Activated effector memory CD4-positive, alpha-beta T cell treated with Interleukin-2 at 50 U/mL for 16 hours (primary cell): ENCODE measurements at places on chromosomes 5 and 9.

- DNase-seq = no peak
Observed at GRCh38 chr9:109411798-109412352, 86.2 kb downstream of the PTPN3 start.

DNA sequence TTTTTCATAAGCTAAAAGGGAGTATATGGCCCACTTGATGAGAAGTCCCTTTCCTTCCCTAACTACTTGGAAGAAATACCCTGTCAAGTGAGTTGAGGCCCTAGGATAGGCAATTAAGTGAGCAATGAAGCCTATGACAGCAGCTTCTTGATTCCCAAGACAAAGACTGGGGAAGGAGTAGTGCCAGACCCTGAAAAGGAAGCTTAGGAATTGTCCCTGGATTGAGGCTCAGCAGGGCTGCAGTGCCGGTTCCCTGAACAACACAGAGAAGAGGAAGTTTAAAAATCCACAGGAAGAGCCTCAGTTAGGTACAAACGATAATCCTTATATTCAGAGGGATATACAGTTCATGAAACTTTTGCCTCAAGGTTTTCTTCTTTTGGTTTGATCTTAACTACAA lies 61.8 kb upstream of the RAD23B start:
- DNase-seq = no peak

DNA sequence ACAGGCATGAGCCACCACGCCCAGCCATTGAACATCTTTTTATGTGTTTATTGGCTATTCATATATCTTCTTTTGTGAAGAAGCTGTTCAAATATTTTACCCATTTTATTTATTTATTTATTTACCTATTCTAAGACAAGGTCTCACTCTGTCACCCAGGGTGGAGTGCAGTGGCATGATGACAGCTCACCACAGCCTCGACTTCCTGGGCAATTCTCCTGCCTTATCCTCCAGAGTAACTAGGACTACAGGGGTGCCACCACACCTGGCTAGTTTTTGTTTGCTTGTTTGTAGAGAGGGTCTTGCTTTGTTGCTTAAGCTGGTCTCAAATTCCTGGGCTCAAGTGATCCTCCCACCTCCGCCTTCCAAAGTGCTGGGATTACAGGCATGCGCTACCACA lies 33.5 kb downstream of the NAIF1 start:
- no peak for DNase-seq

DNA sequence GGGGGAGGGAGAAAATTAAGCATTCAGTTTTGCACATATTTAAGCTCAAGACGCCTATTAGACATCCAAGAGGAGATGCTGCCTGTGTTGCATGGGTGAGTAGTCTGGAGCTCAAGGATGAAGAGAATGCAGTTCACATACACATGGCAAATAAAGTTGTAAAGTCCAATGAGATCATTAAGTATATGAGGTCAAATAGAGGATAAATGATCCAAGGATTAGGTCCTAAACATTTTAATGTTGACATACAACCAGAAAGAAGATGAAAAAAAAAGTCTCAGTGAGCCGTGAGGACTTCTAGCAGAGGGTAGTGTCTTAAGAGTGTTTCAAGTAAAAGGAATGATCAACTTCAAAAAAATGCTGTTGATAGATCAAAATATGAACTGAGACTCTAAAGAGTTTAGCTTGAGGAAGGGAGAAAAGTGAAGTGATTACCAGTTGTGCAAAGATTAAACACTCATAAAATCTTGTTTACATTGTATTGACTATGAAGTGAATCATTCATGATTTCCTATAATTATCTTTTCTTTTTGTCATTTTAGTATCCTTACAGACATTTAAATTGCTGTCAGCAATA lies 251.8 kb downstream of the ZNF608 start:
- DNase-seq = no peak

- DNase-seq = no peak
Observed at GRCh38 chr5:39780347-39780746, 355.6 kb upstream of the DAB2 start.

DNA sequence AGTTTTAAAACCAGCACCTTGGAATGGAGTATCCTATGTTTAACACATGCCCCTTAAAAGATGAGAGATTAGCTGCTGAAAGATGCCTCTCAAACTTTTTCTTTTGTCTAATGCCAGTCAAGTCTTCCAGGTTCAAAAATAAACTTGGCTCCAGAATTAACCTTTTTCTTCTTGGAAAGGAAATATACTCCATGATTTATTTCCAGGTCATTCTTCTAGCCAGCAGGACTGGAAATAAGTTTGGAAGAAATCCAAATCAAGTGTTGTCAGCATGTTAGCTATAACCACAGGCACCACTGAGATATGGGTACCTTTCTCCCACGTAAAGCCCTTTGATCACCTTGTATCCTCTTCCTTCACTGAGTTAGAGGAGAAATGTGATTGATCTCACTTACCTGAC lies 56.1 kb downstream of the NLN start:
- DNase-seq = no peak

DNA sequence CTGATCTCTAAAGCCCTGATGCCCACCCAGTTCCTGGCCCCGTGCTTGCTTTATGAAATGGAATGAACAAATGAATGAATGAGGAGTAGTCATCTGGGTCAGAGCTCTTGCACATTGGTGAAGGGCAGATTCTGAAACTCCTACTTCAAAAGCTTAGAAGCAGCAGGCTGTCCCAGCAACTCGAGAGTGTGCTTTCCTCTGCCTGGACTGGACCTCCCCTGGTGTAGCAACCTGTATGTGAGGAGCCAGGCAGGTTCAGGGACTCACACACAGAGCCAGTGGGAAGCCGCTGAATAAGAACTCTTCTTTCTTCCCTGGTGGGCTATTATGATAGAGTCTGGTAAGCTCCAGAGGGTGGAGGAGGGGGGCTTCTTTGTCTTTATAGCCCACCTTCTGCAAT lies 396.4 kb downstream of the CDK5RAP2 start:
- DNase-seq = no peak

DNA sequence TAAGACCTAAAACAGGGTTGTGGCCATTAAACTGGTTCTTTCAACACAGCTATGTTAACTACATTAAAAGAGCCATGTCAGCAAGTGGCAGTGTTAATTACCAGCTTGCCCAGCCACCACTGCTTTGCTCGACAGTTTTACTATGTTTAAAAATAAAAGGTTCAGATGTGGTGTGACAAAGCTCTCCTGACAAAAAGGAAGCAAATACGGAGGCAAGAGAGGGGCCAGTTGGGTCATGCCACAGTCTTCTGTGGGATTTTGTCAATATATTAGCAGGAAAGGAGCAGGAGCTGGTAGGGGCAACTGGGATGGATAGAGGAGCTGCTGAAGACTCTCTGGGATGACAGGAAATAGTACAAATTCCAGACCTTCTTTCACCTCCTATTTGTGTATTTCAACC lies 113.5 kb upstream of the PCA3 start:
- DNase-seq = no peak

DNA sequence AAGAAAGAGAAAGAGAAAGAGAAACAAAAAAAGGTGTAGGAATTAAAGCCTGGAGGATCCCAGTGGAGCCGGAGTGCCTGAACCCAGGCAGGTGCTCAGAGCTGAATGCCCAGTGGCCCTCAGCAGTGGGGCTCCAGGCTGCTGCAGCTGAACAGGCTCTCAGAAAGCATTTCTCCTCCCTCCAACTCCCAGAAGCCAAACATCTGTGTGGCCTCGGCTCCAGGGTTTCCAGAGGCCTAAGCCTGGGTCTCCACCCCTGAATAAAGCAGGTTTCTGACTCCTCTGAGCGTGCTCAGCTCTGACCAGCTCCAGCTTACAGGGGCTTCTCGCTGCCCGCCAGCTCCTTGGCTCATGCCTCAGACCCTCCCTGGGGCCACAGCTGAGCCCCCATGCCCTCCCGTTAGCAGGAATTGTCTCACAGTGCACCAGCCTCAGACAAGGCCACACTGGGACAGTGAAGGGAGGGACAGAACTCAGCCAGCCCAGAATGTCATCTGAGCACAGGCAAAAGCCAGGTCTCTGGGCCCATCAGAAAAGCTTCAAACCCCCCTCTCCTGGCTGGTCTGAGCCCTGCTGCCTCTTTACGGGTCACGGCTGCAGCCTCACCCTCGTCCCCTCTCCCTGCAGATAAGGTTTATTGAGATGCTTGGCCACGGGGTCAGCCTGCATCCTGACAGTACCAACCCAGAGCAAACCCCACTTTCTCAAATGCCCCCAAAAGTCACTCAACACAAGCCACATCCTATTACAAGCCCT lies 114.4 kb upstream of the PPP1R26 start:
- DNase-seq = no peak

- no peak for DNase-seq
Observed at GRCh38 chr5:65113771-65114170, 345.0 kb downstream of the CWC27 start.

DNA sequence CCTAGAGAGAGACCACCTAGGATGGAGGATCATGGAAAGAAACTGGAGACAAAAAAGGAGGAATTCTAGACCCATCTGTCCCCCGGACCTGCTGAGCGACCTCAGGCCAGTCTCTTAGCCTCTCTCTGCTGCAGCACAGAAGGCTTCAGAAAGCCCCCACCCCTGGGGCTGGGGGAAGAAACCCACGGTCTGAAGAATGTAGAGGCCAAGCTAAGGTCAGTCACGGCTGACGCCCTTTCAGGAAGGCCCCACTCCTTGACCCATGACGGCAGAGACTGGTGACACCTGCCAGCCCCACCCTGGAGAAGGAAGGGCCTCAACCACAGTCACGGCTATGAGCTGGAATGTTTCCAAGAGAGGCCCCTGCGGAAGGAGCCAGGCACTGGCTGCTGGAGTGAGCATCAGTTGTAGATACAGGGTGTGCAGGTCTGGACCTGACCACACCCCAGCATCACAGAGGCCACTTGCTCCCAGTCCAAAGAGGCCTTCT lies 120.5 kb upstream of the BOD1 start:
- no peak for DNase-seq

GRCh38 chr5:64925123-64925522 lies 156.4 kb downstream of the CWC27 start:
- DNase-seq = no peak

DNA sequence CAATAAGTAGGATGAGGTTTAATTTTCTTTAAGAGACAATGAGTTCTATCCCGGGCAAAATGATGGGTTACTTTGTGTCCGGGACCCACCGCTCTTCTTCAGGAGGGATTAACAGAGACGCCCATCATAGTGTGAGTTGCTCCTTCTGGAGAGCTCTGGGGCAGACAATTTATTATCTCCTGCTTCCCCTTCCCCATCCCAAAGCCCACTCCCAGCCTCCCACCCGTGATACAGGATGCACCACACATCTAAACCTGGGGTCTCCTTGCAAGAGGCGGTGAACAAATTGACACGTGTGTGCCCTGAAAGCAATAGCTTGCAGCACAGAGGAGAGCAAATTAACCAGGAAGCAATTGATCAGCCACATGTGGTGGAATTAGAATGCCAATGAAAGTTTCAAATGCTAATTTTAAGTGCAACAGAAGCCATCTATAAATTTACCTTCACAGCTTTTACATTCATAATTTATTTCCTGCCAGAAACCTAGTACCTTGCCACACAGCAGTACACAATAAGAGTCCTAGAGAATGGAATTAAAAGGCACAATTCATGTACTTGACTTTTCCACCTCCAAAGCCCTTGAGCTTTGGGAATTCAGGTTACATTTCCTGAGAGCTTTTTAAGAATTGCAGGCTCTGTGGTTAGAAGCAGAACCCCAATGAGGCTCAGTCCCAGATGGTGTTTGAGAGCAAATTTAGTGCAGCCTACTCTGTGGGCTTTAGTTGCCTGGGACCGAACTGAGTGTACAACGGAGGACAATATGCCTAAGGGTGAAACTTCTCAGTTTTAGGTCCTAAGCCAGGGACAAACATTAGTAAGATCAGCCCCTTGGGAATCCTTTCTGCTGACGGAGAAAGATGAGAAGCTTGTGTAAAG lies 399.6 kb downstream of the MED10 start:
- no peak for DNase-seq

- DNase-seq = no peak
Observed at GRCh38 chr5:56550227-56550626, 265.1 kb upstream of the MAP3K1 start.

GRCh38 chr9:69899491-69899890 lies 78.9 kb downstream of the CFAP95 start:
- DNase-seq = no peak

DNA sequence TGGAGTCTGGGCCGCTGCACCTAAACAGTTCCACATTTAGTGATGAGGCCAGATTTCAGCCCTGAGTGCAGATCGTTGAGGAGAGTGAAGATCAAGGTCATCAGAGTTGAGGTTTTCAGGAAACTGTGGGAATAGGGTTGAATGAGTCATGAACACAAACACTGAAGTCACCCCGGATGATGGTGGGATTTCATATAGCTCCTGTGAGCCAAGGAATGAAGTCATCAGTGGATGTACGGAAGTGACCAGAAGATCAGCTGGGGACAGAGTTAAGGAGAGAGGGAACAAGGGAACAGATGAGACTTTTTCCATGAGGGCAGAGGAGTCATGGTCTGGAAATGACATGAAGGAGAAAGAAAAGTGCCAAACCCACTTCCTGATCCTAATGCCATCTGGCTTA lies 36.5 kb downstream of the PALM2AKAP2 start:
- no peak for DNase-seq

DNA sequence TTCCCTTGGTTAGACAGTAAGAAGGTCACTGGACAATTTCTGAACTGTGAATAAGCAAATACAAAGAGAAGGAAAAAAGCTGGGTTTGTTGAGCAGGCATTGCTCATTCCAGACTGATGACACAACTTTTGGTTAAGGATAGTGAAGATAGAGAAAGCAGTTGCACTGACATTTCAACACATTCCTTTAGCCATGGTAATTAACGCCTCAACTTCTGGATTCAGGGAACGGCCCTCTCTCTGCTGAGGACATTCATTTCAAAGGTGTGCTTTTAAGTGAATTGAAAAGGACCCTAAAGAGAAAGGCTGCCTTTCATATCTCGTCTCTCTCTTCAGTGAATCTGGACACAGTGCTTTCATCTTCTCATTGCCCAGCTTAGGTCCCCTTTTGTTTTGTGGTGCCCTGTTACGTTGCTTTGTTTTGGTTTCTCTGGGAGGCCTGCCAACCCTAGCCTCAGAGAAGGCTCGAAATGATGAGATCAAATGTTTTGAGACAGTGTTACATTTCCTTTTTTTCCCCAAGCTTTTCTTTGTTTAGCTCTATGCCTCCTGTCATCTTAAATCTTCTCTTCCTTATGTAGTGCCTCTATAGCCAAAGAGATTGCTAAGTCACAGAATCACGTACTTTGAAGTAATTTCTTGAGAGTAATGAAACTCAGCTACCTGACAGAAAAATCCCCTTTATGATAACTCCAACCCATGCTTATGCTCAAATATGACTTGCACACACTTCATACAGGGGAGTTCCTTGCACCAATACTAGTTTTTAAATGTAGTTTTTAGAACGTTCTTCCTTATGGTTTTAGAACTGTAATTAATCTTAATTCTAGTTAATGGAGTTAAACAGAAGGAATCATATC lies 94.4 kb upstream of the IFNE start:
- DNase-seq = no peak

DNA sequence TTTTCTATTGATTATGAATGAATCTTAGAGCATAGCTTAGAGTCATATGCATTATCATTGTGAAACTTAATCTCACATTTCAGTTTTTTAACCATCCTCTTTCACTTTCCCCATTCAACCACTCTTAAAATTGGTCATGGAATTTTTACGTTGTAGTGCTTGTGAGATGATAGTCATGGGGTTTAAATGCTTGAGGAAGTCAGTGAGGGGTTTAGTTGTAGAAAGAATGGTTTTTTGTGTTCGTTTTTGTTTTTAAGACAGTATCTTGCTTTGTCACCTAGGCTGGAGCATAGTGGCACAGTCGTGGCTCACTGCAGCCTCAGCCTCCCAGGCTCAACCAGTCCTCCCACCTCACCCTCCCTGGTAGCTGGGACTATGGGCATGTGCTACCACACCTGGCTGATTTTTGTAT lies 19.6 kb downstream of the UGCG start:
- no peak for DNase-seq
